Amniotic stem cell (primary cell): ENCODE measurements at places on chromosomes 16 and 17.

- DNase-seq = no peak
Measured at GRCh38 chr16:67477960-67478554, 2.9 kb downstream of the ATP6V0D1 start.

DNA sequence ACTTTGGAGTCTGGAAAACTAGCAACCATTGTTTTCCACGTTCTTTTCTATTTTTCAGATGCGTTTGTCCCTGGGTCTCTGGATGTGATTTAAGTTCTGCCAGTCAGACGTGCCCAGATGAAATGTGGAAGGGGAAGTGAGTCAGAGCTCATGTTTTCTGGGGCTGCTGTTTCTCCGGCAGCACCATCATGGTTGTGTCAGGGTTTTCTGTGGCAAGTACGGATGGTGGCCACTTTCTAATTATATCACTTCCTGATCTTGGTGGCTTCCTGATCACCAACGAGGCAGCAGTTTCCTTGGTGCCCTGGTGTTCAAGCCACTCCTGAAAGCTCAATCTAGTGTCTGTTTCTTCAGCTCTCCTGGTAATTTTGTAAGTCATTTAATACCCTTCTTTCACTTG is 31.4 kb upstream of the PMFBP1 start:
- DNase-seq = no peak

DNA sequence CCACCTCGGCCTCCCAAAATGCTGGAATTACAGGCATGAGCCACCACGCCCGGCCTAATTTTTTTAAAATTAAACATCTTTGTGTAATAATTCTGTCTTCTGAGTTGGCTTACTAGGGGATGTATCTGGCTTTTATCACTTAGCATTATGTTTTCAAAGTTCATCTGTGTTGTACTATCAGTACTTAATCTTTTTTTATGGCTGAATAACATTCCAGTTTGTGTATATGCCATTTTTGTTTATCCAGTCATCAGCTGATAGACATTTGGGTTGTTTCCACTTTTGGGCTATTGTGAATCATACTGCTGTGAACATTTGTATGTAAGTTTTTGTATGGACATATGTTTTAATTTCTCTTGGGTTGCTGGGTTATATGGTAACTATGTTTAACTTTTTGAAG is 69.0 kb downstream of the CHD9 start:
- DNase-seq = peak; percentile 6

DNA sequence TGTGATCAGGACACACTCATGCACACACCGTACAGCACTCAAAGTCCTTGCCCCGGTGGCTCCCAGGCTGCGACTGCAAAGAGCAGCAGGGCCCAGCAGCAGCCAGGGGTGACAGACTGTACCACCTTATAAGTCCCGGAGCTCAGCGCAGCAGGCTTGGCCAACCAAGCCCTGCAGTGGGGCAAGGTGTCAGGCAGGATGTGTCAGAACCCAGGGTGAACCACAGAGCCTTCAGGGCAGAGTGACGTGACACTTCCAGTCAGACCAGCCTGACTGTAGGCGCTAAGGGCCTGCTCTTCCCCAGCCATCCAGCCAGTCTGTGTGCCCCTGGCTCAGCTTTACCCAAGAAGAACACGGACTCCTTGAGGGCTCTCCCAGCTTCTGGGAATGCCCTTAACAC is 204.1 kb downstream of the COPRS start:
- no peak for DNase-seq

- no peak for DNase-seq
Measured at GRCh38 chr17:6415616-6416015, 19.3 kb downstream of the AIPL1 start.

DNA sequence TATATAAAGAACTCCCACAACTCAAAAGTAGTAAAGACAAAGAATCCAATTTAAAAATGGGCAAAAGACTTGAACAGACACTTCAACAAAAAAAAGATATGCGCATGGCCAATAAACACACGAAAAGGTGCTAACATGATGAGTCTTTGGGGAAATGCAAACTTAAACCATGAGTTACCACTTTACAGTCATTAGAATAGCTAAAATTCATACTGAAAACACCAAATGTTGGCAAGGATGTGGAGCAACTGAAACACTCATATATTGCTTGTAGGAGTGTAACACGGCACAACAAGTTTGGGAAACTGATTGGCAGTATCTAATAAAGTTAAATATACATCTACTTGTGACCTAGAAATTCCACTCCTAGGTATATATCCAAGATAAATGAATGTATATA is 3.0 kb upstream of the PIK3R5 start:
- no peak for DNase-seq

GRCh38 chr16:72149676-72150464 is 22.1 kb downstream of the PMFBP1 start:
- DNase-seq = no peak

DNA sequence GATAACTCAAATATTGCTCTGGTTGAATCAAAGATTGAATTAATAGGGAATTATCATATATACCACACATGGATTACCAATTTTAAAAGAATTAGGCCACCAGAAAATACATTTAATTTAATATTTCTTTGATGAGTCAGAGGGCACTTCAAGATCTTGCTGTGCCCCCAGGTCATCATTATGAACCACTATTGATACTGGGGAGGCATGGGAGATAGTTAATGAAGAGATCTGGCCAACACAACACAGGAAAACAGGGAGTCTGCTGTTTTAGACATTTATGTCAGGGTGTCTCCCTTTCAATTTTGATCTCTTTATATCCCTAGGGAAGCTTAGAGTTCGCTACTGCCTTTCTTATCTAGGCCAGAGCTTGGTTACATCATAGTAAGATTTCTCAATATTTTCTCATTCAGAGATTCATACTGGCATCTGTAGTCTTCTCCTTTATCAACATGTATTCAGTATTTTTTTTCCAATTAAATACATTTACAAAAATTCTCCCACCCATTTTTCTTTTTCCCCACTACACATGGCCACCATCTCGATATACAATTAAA is 158.3 kb upstream of the ZFHX3 start:
- no peak for DNase-seq

DNA sequence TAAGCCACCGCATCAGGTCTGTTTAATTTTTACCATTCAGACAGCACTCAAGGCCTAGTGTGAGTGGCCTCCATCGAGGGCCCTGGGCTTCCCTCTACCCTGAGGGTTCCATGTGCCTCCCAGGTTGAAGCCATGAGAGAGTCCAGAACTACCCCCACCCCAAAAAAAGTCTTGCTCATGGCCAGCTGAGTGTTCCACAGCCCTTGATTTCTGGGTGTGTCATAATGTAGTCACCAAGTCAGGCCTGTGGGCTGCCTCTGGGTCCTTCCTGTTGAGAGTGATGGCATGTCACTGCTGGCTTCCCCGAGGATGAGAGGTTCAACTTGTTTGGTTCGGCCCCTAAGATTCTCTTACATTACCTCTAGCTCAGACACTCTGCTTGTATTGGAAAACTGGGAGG is 100.6 kb downstream of the PITPNC1 start:
- DNase-seq = no peak

DNA sequence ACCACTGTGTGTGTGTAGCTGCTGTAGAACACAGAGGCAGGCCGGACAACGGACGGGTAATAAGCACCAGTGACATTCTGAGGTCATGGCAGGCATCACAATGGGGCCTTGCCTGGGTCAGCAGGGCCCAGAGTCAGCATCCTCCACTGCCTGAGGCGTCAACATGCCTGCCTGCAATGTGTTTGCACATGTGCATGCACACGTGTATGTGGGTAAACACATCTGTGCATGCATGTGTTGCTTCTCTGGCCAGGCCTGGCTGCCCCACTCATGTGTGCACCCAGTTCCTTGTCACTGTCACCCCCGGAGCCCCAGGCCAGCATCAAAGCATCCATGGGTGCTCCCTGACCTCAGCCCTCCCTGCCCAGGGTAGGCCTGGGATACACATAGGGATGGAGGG is 43.3 kb downstream of the LGALS9 start:
- DNase-seq = no peak
